ENCODE measurements at places on chromosomes 13 and 19. TPM values are rescaled to one million over a fixed set of nuclear protein-coding genes. Genes with fewer than 3 reads are reported as not detected.

DNA sequence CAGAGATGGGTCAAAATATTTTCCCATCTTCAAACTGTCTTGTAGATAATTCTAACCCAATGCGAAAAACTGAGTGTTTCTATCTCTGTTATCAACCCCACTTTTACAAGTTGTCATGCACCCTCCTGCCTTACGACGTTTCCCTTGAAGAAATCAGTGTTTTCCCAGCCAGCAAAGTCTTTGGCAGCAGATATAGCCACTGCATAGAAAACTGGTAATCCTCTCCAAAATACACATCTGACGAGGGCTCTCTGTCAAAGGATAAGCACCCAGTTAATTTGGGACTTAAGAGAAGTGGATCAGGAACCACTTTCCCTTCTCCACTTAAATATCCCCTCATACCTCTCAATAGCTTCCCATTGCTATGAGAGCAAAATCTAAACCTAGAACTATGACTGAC, 351.9 kb upstream of the MIR17HG start:
- H3K4me1 ChIP-seq = no peaks in the 10 kb centered on the region
- no peak overlapping the region for H3K4me3 ChIP-seq
- no peak for DNase-seq
- H3K27ac ChIP-seq = no peak overlapping the region

Gene C19orf85
- not detected for total RNA-seq

Gene FKRP
- total RNA-seq = 76.3 TPM

GRCh38 chr19:42051166-42052115, 18.6 kb downstream of the GRIK5 start:
- no peak overlapping the region for H3K27ac ChIP-seq
- H3K4me3 ChIP-seq = no peak overlapping the region
- H3K36me3 ChIP-seq = peaks cover 29% of the 10 kb centered on the region
- no peaks in the 10 kb centered on the region for H3K27me3 ChIP-seq
- DNase-seq = no peak
- H3K4me1 ChIP-seq = no peaks in the 10 kb centered on the region

Gene VSTM1
- not detected for total RNA-seq

- no peak for DNase-seq
- H3K27ac ChIP-seq = no peak overlapping the region
- H3K36me3 ChIP-seq = no peaks in the 10 kb centered on the region
- H3K27me3 ChIP-seq = no peaks in the 10 kb centered on the region
- no peak overlapping the region for H3K4me3 ChIP-seq
- no peaks in the 10 kb centered on the region for H3K4me1 ChIP-seq
Observed at GRCh38 chr13:85582890-85583289, 216.3 kb downstream of the SLITRK6 start.

GRCh38 chr13:84896128-84896527, 903.1 kb downstream of the SLITRK6 start:
- no peaks in the 10 kb centered on the region for H3K4me1 ChIP-seq
- no peak overlapping the region for H3K4me3 ChIP-seq
- H3K27ac ChIP-seq = no peak overlapping the region

- no peaks in the 10 kb centered on the region for H3K36me3 ChIP-seq
- peaks cover 81% of the 10 kb centered on the region for H3K27me3 ChIP-seq
- peak; percentile 58 for DNase-seq
- no peak within 1 kb of the TSS for H3K27ac ChIP-seq
- H3K4me3 ChIP-seq = peak within 1 kb of the TSS; percentile 37
Observed at GRCh38 chr13:26759907-26760831, at the start of gene GPR12. Gene GPR12, minus strand, starts transcription at chr13:26760786. Its CDS starts 959 bp downstream, at chr13:26759827.

Gene CEACAM1
- total RNA-seq = 4.1 TPM

DNA sequence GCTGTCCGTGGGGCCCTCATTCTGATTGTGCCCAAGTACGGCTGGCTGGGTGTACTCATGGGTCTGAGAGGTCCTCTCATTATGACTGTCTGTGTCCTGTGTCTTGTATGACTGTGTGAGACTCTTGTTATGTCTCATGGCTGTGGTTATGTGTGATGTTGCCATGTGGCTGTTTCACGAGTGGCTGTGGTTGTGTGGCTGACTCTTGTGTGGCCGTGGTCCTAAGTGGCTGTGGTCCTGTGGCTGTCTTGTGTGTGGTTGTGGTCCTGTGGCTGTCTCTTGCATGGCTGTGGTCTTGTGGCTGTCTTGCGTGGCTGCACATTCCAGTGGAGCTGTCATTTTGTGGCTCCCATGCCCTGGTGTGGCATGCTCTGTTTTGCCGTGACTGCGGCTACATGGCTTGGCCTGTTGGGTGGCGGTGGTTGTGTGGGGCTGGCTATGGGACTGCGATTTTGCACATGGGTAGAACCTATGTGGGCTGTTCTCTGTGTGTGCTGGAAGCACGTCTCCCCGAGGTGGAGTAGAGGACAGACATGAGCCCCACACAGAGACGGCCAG, 2.5 kb downstream of the LYL1 start:
- peaks cover 89% of the 10 kb centered on the region for H3K4me1 ChIP-seq
- no peak for DNase-seq
- peak overlapping the region; percentile 46 for H3K4me3 ChIP-seq
- peaks cover 6% of the 10 kb centered on the region for H3K27me3 ChIP-seq
- peak overlapping the region; percentile 86 for H3K27ac ChIP-seq

GRCh38 chr19:10478903-10479384, 24.2 kb downstream of the KEAP1 start:
- peaks cover 9% of the 10 kb centered on the region for H3K4me1 ChIP-seq
- H3K4me3 ChIP-seq = peak overlapping the region; percentile 43
- DNase-seq = peak; percentile 91
- peaks cover 1% of the 10 kb centered on the region for H3K36me3 ChIP-seq
- peak overlapping the region; percentile 3 for H3K27ac ChIP-seq
- no peaks in the 10 kb centered on the region for H3K27me3 ChIP-seq

GRCh38 chr19:5844456-5845433, 5.2 kb upstream of the FUT6 start:
- DNase-seq = no peak
- H3K27ac ChIP-seq = no peak overlapping the region
- no peaks in the 10 kb centered on the region for H3K4me1 ChIP-seq
- H3K4me3 ChIP-seq = no peak overlapping the region
- no peaks in the 10 kb centered on the region for H3K27me3 ChIP-seq

- peaks cover 41% of the 10 kb centered on the region for H3K4me1 ChIP-seq
- peak overlapping the region; percentile 84 for H3K4me3 ChIP-seq
- H3K36me3 ChIP-seq = peaks cover 33% of the 10 kb centered on the region
- no peak for DNase-seq
Observed at GRCh38 chr19:39970425-39970674, 615 bp upstream of the PSMC4 start.

DNA sequence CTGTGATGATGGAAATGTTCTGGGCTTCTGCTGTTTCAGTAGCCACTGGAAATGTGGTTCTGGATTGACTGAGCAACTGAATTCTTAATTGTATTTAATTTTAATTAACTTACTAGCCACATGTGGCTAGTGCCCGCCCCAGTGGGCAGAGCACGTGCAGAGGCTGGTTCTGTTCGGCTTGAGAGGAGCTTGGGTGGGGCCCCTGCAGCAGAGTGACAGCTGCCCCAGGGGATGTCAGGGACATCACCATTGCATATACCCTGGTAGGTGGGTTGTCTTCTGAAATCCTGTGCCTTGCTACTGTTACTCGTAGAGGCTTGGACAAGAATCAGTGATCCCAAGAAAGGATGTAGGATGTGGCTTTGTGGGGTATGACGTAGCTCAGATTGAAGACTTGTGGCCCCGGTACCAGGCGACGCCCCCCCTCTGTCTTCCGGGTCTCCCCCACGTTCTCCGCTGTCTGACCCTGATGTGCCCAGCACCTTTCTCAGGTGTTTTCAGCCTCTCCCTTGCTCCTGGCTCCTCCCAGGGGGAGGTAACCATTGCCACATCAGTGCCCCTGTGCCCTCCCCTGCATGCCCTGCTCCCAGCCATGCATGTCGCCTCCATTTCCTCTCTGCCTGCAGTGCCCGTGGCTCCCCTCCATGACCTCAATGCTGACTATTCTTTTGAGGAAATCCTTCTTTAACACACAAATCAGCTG, 102.6 kb upstream of the RNF113B start:
- H3K27ac ChIP-seq = no peak overlapping the region
- H3K27me3 ChIP-seq = no peaks in the 10 kb centered on the region
- no peaks in the 10 kb centered on the region for H3K36me3 ChIP-seq

- peaks cover 7% of the 10 kb centered on the region for H3K27me3 ChIP-seq
- no peak overlapping the region for H3K27ac ChIP-seq
- DNase-seq = no peak
- peaks cover 29% of the 10 kb centered on the region for H3K4me1 ChIP-seq
Observed at GRCh38 chr19:5341448-5341820, 822 bp upstream of the PTPRS start.

DNA sequence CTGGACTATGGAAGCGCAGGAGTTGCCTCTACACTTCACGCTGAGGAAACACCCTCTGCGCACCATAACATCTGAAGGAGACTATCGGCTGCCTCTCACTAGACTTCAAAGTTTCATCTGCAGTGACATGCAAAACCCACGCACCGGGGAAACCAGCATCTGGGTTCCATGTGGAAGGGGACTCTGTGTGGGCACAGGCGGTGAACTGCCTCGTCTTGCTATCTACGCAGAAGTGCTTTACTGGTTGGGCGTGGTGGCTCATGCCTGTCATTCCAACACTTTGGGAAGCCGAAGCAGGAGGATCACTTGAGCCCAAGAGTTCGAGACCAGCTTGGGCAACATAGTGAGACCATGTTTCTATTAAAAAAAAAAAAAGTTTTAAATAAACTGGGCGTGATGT, 116.4 kb downstream of the STK24 start:
- no peak overlapping the region for H3K4me3 ChIP-seq
- H3K4me1 ChIP-seq = no peaks in the 10 kb centered on the region
- no peak for DNase-seq
- peaks cover 98% of the 10 kb centered on the region for H3K36me3 ChIP-seq

- peaks cover 91% of the 10 kb centered on the region for H3K4me1 ChIP-seq
- H3K27me3 ChIP-seq = no peaks in the 10 kb centered on the region
- no peaks in the 10 kb centered on the region for H3K36me3 ChIP-seq
- no peak for DNase-seq
- no peak overlapping the region for H3K4me3 ChIP-seq
Observed at GRCh38 chr13:46605825-46606554, 53.0 kb downstream of the LRCH1 start.

Gene CPAMD8
- total RNA-seq = 16.3 TPM

DNA sequence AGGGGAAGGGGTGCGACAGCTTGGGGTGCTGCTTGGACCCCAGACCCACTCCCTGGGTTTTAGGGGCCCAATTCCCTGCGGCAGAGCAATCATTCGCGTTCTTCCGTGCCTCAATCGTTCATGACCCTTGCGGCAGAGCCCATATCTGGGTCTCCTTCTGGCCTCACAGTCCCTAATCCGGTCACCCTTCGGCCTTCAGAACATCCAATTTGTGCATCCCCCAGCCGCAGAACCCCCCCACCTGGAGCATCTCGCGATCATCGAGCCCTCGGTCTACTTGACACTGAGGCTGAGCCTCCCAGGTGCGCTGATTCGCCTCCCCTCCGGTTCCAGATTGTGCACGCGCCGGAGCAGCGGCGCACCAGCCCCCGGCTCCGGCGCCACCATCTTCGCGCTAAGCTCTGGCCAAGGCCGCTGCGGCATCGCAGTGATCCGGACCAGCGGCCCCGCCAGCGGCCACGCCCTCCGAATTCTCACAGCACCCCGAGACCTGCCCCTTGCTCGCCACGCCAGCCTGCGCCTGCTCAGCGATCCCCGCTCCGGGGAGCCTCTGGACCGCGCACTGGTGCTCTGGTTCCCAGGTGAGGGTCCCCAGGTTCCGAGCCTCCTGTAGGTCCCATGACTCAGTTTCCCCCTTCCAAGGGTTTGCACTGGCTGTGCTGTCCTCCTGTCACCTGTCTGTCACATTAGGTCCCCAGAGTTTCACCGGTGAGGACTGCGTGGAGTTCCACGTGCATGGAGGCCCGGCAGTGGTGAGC, 501 bp downstream of the GTPBP3 start:
- peak; percentile 62 for DNase-seq
- peaks cover 50% of the 10 kb centered on the region for H3K4me1 ChIP-seq
- H3K27me3 ChIP-seq = no peaks in the 10 kb centered on the region
- peak overlapping the region; percentile 95 for H3K27ac ChIP-seq

- H3K27ac ChIP-seq = peak within 1 kb of the TSS; percentile 81
- peaks cover 22% of the 10 kb centered on the region for H3K4me1 ChIP-seq
- peak; percentile 94 for DNase-seq
- H3K4me3 ChIP-seq = peak within 1 kb of the TSS; percentile 84
Observed at GRCh38 chr19:11798391-11799330, at the start of gene ZNF491. Gene ZNF491, plus strand, starts transcription at chr19:11798523. Its CDS starts 7,431 bp downstream, at chr19:11805954.

DNA sequence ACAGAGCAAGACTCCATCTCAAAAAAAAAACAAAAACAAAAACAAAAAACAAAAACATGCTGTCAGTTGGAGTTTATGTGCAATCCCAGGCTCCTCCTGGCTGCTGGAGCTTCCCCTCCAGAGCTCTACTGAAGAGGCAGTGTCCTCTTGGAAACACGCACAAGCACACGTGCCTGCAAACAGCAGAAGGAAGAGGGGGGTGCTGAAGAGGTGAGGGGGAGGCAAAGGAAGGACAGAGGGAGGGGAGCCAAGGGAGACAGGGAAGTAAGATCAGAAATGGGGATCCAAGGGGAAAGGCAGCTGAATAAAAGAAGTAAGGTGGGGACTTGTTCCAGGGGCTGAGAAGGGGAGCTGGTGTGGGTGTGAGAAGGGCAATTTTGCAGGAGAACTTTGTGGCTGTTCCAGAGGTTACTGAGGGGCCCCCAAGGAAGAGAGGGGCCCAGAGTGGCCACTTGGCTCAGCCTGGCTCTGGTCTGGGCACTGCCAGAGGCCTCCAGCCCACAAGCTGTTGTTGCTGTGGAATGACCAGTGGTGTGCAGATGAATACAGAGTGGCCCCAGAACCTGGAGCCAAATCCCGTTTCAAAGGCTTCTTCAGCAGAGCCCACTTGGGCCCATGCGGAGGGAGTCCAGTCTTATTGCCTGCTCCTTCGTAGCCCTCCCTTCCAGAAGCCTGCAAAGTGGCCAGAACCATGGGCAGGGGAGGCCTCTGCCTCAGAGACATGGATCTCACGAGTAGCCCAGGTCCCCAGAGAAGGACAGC, 34.4 kb downstream of the LYL1 start:
- peak overlapping the region; percentile 24 for H3K27ac ChIP-seq
- H3K4me1 ChIP-seq = peaks cover 89% of the 10 kb centered on the region
- H3K27me3 ChIP-seq = no peaks in the 10 kb centered on the region
- H3K36me3 ChIP-seq = peaks cover under 1% of the 10 kb centered on the region

Gene CLDN10
- not detected for total RNA-seq

GRCh38 chr13:85738696-85739320, 60.4 kb downstream of the SLITRK6 start:
- no peaks in the 10 kb centered on the region for H3K4me1 ChIP-seq
- DNase-seq = no peak
- no peak overlapping the region for H3K27ac ChIP-seq
- no peaks in the 10 kb centered on the region for H3K36me3 ChIP-seq

Gene TNFRSF19
- 2.9 TPM for total RNA-seq

Gene CCDC169
- 2.0 TPM for total RNA-seq

GRCh38 chr13:80141123-80141849, 199.6 kb downstream of the SPRY2 start:
- no peaks in the 10 kb centered on the region for H3K27me3 ChIP-seq
- H3K36me3 ChIP-seq = no peaks in the 10 kb centered on the region
- H3K4me1 ChIP-seq = peaks cover 9% of the 10 kb centered on the region
- peak; percentile 36 for DNase-seq
- no peak overlapping the region for H3K27ac ChIP-seq
- no peak overlapping the region for H3K4me3 ChIP-seq

- no peak for DNase-seq
- no peaks in the 10 kb centered on the region for H3K36me3 ChIP-seq
- H3K27ac ChIP-seq = no peak overlapping the region
- H3K4me1 ChIP-seq = peaks cover 11% of the 10 kb centered on the region
- H3K27me3 ChIP-seq = no peaks in the 10 kb centered on the region
Observed at GRCh38 chr19:46471811-46472543, 614 bp upstream of the PNMA8A start.

- DNase-seq = no peak
- no peak overlapping the region for H3K4me3 ChIP-seq
- H3K27me3 ChIP-seq = no peaks in the 10 kb centered on the region
- no peaks in the 10 kb centered on the region for H3K4me1 ChIP-seq
- H3K36me3 ChIP-seq = peaks cover 9% of the 10 kb centered on the region
Observed at GRCh38 chr19:52464798-52465470, 11.6 kb downstream of the ZNF578 start.
